Central memory CD8-positive, alpha-beta T cell (primary cell): ENCODE measurements at places on chromosomes 1 and 21.

- DNase-seq, result no peak
Observed at GRCh38 chr1:166080967-166081870, 85.6 kb downstream of the FAM78B start.

DNA sequence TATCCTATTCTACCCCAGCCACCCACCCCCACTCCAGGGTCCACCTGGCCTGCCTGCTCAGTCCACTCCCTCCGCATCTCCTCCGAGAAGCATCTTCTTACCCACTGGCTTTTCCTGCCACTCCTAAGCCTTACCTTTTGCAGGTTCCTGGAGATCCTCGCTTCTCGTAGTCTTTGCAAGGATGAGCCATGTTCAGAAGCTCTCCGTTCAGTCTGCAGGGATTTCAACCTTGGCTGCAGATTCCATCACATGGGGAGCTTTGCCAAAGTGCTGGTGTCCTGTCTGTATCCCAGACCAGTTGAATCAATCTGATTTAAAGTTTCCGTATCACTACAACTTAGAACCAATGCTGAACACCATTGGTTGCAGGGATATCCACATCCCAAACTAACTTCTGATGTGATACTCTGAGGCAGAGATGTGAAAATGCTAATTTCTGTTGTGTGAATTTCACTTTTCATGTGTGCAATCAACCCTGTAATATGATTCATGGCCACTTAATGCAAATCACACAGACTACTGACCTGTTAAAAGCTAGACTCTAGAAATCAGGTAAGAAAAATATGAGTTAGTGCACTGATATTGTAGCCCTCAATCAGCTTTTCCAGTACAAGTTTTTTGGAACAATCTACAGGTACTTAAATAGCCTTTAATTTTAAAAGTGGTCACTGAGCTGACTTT, 61.9 kb downstream of the CAPN2 start:
- no peak for DNase-seq

GRCh38 chr21:26967062-26967913, at the start of gene ADAMTS5:
Gene ADAMTS5 (minus strand): TSS chr21:26967088. CDS start chr21:26966391, 697 bp downstream.
- DNase-seq, result no peak

- DNase-seq, result no peak
Observed at GRCh38 chr1:15181564-15181963, 28.0 kb downstream of the TMEM51 start.

GRCh38 chr1:42006093-42006492, 87.4 kb upstream of the HIVEP3 start:
- DNase-seq, result no peak
